ENCODE measurements at places on chromosomes 11 and 22.

DNA sequence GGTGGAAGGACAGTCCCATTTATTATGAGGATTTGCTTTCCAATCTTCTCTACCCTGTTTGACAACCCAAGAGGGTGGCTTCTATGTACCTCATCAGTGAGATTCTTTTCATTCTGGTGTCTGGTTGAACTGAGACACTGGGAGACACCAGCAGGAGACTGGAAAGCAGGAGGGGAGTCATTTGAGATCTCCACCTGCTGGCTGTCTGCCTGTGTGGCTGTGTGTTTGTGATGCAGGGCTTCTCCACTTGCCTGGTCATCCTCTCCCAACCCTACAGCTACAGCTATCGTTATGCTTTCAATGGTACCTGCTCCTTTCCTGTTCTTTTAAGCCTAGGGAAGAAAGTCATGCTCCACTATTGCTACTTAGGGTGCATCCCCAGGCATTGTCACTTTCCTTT is 48.6 kb downstream of the MRGPRX1 start:
- DNase-seq = no peak

DNA sequence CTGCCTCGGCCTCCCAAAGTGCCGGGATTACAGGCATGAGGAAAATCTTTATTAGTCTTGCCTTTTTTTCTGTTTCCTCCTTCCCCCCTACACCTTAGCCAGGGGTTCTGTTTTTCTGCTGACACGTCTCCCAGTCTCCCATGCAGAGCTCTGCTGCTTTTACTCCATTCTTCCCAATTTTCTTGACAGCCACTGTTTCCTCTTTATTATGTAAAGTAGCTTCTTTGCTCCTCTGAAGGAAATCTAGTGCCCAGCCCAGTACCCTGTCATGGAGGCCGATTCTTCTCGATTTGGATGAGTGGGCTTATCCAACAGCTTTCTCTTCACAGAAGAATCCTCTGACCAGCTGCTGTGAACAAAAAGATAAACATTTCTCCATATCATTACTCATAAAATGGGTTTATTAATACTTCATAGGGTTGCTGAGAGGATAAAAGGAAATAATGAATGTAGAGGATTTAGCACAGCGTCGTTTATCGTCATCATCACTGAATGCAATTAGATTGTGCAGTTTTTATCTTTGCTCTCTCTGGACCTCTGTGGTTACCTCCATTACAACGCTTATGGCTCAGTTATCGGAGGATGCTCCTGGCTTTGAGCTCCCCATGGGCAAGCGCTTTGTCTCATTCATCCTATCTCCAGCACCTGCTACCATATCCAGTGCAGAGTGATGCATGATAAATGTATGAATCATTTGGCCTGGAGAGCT is 375.6 kb upstream of the C11orf87 start:
- no peak for DNase-seq

DNA sequence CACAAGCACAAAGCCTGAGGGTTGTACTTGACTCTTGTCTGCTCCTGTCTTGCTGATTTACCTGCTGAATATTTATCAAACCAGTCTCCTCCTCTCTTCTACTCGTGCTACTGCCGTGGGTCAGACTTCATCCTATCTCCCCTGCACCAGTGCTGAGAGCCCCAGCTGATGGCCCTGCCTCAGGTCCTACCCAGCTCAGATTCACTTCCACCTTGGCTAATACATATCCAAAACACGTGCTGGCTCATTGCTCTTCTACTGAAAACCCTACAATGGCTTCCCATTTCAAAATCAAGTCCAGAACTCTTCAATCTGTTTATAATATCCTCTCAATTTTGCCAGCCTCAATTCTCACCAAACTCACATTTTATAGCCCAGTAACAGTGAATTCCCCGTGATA is 48.3 kb downstream of the RAB30 start:
- no peak for DNase-seq

GRCh38 chr11:107293677-107294344 is 163.8 kb downstream of the CWF19L2 start:
- no peak for DNase-seq

DNA sequence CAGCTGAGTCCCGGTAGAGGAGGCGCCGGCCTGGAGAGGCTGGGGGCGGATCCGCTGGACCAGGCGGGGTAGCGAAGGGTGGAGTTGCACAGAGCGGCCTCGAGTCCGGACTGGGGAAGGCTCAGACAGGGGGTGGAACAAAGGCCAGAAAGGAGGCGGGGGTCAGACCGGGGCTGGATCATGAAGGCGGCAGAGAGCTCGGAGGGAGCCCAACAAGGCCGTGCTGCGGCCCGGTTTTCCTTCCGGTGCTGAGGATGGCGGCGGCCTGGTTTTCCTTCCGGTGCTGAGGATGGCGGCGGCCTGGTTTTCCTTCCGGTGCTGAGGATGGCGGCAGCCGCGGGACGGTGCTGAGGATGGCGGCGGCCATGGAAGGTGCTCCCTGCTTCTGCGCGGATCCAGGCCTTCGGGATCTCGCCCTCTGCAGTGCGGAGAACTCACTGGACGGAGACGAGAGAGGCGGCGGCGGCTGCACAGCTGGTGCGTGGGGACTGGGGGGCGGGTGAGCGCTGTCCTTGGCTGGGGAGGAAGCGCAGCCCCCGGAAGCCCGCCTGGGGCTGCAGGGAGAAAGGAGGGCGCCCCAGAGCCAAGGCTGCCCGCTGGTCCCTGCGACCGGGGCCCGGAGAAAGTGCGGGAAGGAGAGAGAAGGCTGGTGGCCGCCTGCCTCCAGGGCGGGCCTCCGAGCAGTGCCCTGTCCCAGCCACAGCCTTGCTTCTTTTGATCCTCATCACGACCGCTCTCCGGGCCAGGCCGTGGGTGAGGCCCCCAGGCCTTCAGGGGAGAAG is 350.4 kb upstream of the B3GAT1 start:
- no peak for DNase-seq

- no peak for DNase-seq
Measured at GRCh38 chr11:128553662-128554362, 33.5 kb downstream of the ETS1 start.

DNA sequence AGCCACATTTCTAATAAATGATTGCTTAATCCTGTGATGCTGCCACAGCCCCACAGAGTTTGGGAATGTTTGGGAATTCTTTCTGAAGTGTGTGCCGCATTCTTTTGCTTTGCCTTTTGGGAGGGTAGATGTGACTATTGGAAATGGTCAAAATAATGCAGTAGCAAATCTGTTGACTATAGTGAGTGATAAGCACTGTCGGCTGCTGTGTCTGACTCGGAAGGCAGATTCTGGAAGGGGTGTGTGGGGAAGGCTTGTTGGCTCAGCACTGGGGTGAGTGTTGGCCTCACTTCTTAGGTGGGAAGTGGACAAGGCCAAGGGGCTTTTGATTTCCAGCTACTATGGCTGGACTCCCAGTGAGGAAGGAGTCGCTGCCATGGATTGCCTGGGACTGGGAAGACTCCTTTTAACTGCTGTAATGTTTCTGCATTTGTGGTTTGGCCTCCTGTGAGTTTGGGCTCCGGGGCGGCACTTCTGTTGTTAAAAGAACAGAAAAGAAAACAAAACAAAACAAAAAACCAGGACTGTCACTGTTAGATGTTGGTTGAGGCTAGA is 20.1 kb downstream of the ZBTB16 start:
- no peak for DNase-seq

DNA sequence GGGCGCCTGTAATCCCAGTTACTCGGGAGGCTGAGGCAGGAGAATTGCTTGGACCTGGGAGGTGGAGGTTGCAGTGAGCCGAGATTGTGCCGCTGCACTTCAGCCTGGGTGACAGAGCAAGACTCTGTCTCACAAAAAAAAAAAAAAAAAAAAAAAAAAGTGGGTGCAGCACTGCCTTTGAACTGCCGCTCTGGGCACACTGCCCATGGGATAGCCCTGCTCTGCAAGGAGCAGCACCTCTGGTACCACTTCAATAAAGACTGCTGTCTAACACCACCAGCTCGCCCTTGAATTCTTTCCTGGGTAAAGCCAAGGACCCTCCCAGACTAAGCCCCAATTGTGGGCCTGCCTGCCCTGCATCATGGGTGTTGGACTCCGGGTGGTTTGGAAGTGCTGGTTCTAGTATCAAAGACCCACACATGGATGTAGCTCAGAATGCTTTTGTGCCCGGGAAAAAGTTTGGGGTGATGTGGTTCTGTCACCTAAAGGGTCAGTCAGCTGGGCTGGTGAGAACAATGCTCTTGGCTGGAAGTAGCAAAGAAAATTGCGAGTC is 444.3 kb downstream of the TBC1D22A start:
- no peak for DNase-seq

DNA sequence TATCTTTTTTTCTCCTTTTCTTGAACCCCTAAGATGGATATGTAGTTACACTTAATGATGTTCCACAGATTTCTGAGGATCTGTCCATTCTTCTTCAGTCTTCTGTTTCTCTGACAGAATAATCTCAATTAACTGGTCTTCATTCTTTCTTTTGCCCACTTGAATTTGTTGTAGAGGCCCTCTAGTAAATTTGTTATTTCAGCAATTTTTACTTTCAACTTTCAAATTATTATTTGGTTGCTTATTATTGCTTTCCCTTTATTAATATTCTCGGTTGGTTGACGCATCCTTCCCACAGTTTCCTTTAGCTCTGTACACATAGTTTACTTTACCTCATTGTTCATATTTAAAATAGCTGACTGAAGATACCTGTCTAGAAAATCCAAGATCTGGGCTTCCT is 1013.7 kb upstream of the CNTN5 start:
- DNase-seq = no peak

DNA sequence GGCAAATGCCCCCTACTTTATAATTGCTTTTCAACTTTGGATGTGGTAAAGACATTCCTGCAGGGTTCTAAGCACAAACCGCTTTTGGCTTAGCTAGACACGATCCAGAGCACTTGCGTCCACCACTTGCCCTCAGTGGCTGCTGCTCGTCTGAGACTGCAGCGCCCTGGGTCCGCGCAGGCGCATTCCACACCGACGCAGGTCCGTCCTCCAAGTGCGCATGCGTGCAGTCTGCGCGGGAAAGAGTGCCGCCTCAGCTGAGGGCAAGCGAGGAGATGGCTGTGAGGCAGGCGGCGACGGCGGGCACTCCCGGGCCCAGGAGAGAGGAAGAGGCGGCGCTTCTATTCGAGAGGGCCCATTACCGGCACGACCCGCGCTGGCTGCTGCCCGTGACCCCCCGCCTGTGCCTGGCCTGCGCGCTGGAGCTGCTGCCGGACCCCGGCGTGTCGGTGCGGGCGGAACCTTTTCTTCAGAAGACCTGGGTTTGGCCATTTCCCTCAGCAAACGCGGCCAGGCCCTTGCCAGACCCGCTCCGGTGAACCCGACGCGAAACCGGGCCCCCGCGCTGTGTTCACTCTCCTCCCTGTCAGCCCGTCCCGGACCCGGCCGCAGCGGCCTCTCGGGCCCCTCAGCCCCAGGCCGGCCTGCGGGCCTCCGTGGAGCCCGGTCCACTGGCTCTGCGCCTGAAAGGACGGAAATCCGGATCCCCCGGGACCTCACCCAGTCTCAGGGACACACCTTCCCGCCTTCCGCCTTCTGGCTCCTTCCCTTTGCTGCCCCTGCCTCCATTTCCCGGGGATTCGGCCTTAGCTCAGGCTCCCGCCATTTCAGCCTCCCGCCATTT is at the start of gene MEI1:
TSS of gene MEI1 (plus strand) at position 240 of the 844 bp plus-strand sequence. CDS start at position 276, 36 bp downstream.
- no peak for DNase-seq

DNA sequence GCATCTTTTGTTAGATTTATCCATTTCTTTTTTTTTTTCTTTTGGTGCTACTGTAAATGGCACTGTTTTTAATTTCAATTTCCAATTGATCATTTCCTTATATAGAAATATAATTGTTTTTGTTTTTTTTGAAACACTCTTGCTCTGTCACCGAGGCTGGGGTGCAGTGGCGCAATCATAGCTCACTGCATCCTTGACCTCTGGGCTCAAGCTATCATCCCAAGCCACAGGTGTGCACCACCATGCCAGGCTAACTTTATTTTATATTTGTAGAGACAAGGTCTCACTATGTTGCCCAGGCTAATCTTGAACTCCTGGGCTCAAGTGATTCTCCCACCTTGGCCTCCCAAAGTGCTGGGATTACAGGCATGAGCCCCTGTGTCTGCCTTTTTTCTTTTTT is 16.4 kb downstream of the FRMD8 start:
- no peak for DNase-seq

GRCh38 chr22:48835857-48836672 is 991.6 kb downstream of the BRD1 start:
- DNase-seq = no peak

GRCh38 chr22:45817745-45818423 is 146.2 kb downstream of the ATXN10 start:
- no peak for DNase-seq

- no peak for DNase-seq
Measured at GRCh38 chr11:813456-814096, 3.8 kb downstream of the RPLP2 start.

- no peak for DNase-seq
Measured at GRCh38 chr11:8726395-8726794, 43.8 kb downstream of the RPL27A start.

DNA sequence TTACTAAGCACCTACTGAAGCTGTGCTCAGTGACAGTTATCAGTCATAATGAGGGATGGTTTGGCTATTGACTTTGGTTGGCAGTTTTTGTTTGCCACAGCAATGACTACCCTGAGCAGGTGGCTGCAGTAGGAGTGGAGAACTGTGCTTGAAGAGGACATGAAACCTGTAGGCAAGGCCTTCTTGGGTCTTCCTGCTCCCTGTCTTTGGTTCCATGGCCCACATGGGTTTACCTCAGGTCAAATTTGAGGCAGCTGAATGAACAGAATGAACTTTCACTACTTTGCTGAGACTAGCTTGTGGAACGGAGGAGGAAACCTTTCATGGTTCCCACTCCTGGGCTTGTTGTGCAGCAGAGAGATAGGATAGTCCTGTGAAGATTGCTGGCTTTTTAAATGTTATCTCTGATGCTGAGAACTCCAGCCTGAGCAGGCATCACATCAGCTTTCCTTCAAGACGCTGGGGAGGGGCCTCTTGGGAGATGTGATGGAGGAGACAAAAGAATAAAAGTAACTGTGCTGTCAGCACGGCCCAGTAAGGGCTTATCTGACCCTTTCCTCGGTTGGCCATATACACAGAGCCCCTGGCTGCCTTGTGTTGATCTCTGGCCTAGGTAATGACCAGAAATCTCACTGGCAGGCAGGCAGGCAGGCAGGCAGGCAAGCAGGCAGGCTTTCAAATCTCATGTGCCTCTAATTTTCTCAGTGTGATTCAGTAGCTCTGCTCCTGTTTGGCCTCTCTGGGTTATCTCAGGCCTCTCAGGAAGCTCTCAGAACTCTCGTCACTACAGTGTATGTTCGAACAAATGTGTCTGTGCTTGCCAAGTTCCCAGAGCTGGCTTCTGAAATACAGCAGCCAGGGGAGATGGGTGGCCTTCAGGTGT is 12.0 kb downstream of the STIM1 start:
- DNase-seq = no peak

- no peak for DNase-seq
Measured at GRCh38 chr11:43644621-43645299, 35.8 kb upstream of the HSD17B12 start.

GRCh38 chr22:45434981-45435380 is 21.5 kb downstream of the RIBC2 start:
- no peak for DNase-seq

DNA sequence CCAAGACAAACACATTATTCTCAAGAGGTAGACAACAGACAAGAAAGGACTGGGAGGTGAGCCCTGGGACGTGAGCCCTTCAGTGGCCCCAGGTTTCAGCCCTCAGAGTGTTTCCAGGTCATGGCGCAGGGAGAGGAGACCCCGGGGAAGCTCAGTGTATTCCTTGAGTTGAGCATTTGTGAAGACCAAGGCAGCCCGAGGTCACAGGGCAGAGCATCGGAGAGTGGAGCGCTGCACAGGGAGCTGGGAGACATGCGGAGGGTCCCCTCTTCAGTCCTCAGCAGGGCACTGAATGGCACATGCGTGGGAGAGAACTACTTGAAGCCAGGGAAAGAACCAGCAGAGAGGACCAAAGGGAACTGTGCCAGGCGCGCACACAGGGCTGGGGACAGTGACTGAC is 11.7 kb downstream of the KRTAP5-6 start:
- no peak for DNase-seq

GRCh38 chr11:22349491-22349890 is 11.3 kb downstream of the SLC17A6 start:
- no peak for DNase-seq

Measured in cortex of kidney (tissue), 1 donor.